Stimulated activated CD4-positive, alpha-beta T cell treated with anti-CD3 and anti-CD28 coated beads, TNF-alpha, amount 100 ng/mL, for 4 hours (primary cell): ENCODE measurements at places on chromosomes 1 and 21.

- no peak for DNase-seq
These were observed 70.1 kb upstream of the ARHGEF16 start for GRCh38 chr1:3384407-3384806.

GRCh38 chr1:63524201-63524600 is 876 bp downstream of the EFCAB7 start:
- no peak for DNase-seq

DNA sequence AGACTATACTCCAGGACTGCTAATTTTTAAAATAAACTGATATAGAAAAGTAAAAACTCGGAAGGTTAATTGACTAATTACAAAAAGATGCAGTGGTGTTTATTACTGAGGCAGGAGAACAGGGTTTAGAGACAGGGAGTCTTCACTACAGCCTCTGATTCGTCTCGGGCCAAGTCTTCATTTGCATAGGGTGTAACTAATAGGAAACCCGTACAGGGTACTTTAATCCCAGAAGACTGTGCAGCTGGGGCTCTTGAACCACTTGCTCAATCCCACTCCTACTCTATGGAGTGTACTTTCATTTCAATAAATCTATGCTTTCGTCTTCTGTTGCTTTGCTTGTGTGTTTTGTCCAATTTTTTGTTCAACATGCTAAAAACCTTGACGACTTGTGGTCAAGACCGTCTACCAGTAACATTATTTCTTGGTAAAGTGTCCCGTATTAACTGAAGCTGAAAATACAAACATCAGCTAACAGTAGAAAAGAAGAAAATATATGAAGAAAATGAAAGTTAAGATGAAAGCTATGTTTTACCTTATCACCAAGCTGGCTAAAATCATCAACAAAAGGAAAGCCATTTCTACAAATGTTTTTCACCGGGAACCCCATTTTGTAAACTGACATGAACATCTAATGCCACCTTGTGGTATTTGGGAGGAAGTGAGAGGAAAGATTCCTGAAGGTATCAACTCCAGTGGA is 8.0 kb downstream of the SDHB start:
- no peak for DNase-seq

GRCh38 chr1:171055966-171056643 is 34.6 kb upstream of the FMO3 start:
- no peak for DNase-seq

DNA sequence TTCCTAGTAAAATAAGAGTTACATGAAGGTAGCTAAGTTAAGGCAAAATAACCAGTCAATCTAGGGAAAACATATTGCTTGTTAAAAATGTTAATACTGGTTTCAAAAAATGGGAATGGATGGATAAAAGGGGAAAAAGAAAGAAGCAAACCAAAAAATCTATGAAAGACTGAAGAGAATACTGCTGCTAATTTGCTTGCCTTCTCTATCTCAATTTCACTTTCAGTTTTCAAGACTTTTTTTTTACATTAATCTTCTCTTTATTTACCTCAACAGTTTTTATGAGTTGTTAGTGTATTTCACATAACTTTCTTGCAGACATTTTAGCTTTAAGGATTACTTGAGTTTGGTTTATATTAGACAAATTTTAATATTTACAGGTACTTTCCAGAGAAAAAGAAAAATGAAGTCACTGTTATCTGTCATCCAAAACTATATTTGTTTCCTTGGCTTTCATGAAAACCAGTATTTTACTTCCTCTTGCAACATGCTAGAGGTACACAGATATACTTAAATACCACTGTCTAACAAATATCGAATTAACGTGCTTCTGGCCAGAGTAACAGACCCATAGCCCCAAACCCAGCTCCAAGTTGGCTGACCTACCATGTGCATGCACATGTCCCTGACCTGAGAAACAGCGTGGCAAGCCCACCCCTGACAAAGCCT is 70.7 kb downstream of the COL24A1 start:
- no peak for DNase-seq
